ENCODE measurements at places on chromosomes 16 and 17. TPM values are rescaled to one million over a fixed set of nuclear protein-coding genes. Genes with fewer than 3 reads are reported as not detected.

GRCh38 chr16:69486724-69487123 is 62.3 kb downstream of the CYB5B start:
- no peak for DNase-seq

DNA sequence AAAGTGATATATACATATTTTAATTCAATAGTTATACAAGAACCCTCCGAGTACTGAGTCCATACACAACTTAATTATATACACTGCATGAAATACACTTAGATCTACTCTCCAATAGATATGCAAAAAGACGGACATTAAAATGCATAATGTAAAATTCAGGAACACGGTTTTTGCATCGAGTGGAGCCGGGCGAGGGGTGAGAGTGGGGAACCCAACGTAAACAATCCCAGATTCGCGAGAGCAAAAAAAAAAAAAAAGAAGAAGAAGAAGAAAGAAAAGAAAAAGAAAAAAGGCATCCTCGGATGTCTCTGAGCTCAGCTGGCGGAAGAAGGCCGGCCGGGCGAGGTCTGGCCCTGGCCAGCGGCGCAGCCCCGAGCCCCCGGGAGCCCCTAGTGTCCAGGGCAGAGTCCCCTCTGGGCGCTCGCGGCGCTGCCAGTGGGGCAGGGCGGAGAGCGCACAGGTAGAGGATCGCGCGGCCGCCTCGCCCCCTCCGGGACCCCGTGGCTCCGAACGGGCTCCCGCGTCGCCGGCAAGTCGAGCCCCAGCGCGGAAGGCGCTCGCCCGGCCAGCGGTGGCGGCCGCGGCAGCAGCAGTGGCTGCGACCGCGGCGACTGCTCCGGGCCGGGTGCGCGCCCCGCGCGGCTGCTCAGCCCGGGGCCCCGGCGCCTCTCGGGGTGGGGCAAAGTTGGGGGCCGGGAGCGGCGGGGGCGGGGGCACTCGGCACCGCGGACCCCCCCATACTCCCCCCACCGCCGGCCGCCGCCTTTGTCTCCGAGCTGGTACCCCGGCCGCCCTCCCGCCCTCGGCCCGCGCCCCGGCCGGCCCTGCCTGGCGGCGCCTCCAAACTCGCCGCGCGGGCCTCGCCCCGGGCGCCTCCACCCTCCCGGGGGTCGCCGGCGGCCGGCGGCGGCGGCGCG is 9.6 kb upstream of the ZFHX3 start:
- no peak for DNase-seq

GRCh38 chr17:1019451-1019850 is 22.5 kb downstream of the TIMM22 start:
- no peak for DNase-seq

KRT9 gene
- total RNA-seq: not detected

DNA sequence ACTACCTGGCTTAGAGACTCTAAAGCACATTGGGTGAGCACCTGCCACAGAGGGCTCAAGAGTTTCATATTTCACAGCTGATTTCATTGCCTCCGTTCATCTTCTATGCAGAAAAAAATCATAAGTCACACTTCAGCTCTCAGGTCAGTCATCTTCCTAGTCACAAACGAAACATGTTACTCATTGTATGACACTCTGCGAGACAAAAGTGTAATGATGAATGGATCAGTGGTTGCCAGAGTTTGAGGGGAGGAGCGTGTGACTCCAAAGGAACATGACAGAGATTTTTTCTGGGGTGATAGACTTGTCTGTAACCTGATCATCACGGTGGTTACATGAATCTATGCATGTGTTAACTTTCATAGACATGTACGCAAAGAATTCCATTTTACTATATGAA is 195.2 kb upstream of the CNTNAP4 start:
- no peak for DNase-seq

DDX52 gene
- 12.4 TPM for total RNA-seq

TBC1D3B gene
- total RNA-seq: 4.5 TPM

GRCh38 chr17:29870836-29871465 is 59.1 kb downstream of the SSH2 start:
- DNase-seq: no peak

GRCh38 chr17:28570716-28571360 is 486 bp downstream of the PIGS start:
- no peak for DNase-seq

BAIAP3 gene
- 2.7 TPM for total RNA-seq

DNA sequence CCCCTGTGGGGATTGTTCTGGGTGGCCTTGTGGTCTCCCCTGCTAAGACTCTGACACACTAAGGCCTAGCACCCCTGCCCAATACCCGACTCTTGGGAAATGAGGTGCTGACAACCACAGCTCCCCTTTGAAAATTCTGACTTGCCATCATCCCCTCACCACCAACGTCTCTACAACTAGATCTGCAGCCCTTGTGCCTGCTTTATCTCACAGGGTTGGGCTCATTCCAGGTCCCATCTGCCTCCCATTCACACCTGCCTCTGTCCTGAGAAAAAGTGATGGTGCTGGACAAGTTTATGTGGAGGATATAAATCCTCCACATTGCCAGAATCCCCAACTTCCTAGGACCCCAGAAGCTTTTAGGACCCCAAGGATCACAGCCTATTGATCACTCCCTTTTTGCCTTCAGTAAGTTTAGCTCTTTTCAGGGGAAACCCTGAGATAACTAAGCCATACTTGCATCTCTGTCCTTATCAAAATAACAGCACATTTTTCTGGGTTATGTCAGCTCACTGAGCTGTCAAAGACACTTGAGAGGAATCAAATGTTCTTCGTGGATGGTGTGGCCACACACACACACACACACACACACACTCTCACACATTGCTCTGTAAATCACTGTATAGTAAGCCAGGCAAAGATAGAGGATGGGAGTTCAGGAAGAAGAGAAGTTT is 136.8 kb upstream of the CES5A start:
- DNase-seq: no peak

- no peak for DNase-seq
Observed at GRCh38 chr16:90077757-90078578, 837 bp upstream of the PRDM7 start.

- DNase-seq: no peak
Observed at GRCh38 chr17:82948081-82948511, 108.3 kb upstream of the ZNF750 start.

Measured in tibial nerve (tissue), 4 donors.